Stimulated activated CD8-positive, alpha-beta memory T cell treated with anti-CD3 and anti-CD28 coated beads, Interleukin-15, amount 100 ng/mL, for 4 hours (primary cell): ENCODE measurements at places on chromosomes 7 and 10.

- no peak for DNase-seq
These were observed 41.9 kb downstream of the CALML3 start for GRCh38 chr10:5566614-5567013.

DNA sequence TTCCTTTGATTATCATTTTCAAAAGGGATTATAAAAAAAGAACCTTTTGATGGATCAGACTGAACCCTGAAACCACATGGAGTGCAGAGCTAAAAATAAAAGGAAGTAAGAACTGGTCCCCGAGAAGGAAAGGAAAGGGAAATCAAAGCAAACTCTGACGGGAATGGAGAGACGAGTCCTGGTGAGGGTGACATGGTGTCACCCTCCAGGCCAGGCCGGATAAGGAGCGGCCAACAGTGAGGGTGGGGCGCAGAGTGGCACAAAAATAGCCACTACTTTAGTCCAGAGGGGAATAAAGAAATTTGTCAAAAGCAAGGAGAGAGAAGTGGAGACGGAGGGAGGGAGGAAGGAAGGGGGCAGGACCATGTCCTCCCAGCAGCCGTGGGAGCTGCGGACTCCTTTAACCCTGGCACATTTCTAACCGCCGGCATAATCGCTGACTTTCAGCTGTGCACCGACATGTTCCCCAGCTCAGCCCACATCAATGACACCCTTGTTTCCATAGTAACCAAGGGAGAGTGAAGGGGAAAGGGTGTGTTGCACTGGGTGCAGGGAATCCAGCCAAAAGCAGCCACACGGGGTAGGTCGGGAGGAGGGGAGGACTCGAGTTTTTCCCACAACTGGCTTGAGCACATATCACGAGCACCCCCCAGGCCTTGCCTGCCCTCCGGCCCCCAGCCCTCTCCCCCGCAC, 29.7 kb downstream of the TRIM8 start:
- DNase-seq = peak; percentile 47

DNA sequence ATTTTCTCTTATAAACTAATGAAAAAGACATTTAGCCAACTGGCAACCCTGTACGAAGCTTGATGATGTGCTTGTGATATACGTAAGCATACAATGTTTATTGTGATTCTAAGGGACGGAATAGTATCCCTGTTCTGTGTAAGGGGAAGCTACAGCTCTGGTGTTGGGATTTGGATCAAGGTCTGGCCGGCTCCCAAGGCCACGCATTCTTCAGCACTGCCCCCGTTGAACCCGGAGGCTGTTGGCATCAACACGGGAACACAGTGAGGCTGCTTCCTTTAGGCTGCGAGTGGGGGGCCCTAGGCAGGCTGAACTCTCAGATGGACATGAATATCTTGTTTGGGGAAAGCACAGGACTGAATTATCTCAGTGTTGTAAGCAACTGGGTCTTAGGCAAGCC, 180.6 kb downstream of the CAMK1D start:
- DNase-seq = no peak

DNA sequence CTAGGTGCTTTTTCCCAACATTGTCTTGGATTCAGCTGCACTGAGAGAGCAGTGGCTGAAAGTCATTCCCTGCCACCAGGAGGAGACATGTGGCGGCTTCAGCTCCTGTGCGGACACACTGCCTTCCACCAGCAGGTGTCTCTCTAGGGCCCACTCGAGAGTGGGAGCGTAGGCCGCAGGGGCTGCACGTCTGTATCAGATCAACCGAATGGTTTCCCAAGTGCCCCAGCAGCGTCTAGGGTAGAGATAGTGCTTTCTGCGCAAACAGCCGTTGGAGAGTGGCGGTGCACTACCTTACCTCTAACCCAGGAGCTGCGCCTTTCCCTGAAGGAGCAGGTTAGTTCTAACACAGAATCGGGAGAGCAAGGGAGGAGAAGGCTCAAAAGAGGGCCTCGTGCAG, 31.7 kb downstream of the PAPOLB start:
- DNase-seq = no peak

GRCh38 chr10:129223363-129223762, 243.7 kb upstream of the MGMT start:
- DNase-seq = no peak

DNA sequence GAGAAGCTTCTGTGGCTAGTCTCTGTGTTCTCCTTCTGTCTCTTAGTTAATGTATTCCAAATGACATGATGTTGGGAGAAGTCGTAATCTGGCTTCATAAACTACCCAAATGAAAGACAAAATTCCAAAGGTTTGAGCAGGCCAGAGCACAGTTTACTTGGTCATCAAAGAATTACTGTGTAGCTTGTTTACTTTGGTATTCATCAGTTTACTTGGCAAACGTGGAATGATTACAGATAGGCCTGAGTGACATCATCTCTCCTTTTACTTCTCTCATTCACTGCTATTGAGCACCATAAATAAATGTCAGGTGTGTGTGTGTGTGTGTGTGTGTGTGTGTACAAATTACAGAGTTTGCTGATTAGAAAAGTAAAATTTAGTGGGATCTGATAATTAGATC, 327.3 kb downstream of the PHTF2 start:
- DNase-seq = no peak

DNA sequence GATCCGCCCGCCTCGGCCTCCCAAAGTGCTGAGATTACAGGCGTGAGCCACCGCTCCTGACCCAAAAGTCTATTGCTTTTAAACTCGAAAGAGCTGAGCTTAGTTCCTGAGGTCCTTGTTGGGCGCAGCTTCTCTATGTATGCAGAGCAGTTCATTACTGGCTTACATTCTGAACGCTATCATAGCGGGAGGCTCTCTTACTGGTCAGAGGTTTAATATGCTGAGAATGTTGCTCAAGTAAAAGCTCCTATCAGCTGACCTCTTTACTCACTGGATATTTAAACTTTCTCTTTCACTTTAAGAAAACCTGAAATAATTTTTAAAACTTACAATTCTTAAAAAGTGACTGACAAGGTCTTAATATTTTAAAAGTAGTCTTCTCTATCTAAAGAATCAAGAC, 160.8 kb upstream of the WNT16 start:
- no peak for DNase-seq

DNA sequence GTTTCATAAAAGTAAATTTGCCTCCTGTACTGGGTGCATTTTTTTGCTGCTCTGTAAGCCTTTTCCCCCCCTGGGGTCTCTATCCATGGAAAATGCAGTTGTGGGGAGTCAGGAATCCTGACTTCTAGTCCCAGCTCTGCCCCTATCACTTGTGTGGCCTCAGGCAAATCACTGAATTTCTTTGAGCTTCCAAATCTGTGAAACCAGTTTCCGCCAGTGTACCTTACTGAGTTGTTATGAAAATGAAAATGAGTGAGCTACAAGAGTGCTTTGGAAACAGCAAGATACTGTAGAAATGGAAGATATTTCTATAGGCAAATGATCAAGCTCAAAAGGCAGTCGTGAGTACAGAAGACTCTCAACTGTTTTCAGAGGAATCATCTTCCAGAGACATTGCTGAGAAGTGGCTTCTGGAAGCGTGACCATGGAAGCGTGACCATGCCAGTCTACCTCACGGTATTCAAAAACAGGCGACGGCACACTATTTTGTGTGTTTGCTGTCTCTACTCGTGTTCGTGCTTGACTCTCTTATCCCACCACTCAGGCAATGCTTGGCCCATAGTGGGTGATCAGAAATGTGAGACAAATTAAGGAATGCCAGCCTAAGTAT, 107.4 kb downstream of the ATXN7L1 start:
- no peak for DNase-seq
